ENCODE measurements at places on chromosomes 12 and 14.

- DNase-seq: no peak
Observed at GRCh38 chr12:29582146-29582545, 84.7 kb upstream of the OVCH1 start.

DNA sequence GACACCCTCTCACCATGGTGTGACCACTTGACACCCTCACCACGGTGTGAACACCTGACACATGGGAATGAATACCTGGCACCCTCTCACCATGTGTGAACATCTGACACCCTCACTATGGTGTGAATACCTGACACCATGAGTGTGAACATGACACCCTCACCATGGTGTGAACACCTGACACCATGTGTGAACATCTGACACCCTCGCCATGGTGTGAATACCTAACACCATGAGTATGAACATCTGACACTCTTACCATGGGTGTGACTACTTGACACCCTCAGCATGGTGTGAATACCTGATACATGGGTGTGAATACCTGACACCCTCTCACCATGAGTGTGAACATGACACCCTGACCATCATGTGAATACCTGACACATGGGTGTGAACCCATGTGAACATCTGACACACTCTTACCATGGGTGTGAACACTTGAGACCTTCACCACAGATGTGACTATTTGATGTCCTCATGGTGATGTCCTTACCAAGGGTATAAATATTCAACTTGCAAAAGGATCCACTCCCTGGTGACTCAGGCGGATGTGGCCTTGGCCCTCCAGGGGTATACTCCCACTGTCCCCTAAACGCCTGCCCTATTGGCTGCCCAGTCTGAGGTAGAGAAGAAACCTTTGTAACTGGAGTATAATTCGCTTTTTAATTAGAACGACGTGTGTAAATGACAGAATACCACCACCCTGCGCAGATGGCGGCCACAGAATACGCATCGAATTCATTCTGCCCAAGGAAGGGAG lies 29.1 kb downstream of the RFLNA start:
- no peak for DNase-seq

GRCh38 chr12:131032082-131032750 lies 78.5 kb downstream of the ADGRD1 start:
- no peak for DNase-seq

DNA sequence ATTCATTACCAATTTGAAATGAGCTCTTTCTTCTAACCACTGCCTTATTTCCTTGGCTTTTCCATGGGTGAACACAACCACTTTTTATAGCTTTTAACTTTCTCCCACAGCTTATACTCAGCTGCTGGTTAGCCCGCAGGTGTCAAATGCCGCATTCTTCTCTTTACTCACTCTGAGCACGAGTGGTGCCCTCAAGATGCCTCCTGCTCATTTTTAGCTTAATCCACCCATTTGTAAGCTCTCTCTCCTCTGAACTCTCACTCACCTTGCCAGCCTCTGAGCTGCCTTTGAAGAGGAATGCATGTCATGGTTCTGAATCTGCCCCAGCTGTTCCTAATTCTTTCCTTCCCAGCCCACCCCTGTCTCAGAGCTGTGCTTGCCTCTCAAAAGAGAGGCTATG lies 449.4 kb upstream of the PRICKLE1 start:
- no peak for DNase-seq

DNA sequence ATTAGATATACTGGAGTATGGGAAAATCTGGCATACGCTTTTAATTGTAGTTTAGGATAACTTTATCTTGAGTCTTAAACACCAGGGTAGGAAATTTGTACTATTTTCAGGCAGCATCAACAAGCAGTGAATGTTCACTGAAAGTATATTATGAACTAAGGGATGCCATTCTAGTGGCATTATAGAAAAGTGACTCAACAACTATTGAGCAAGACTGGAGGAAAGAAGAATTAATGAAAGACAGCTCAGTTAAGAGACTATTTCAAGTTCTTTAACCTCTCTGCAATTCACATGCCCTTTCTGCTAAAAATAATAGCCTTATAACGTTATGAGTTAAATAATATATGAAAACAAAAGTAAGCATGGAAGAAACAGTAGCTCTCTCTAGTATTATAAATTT lies 343.1 kb downstream of the FSCB start:
- no peak for DNase-seq

DNA sequence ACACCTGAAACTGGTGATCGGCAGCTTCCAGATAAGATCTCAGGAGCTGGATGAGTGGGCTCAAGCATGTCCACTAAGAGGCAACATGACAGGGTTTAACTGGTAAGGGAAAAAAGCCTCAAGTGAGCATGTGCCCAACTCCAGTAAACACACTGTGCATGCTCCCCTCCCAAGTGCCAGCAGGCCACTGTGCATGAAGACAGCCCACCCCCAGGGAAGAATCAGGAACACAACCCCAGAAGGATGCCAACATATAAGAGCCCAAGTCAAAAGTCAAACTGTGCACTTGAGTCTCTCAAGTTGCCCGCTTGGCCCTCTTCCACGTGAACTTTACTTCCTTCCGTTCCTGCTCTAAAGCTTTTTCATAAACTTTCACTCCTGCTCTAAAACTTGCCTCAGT lies 311.3 kb upstream of the PRKD1 start:
- DNase-seq: no peak

DNA sequence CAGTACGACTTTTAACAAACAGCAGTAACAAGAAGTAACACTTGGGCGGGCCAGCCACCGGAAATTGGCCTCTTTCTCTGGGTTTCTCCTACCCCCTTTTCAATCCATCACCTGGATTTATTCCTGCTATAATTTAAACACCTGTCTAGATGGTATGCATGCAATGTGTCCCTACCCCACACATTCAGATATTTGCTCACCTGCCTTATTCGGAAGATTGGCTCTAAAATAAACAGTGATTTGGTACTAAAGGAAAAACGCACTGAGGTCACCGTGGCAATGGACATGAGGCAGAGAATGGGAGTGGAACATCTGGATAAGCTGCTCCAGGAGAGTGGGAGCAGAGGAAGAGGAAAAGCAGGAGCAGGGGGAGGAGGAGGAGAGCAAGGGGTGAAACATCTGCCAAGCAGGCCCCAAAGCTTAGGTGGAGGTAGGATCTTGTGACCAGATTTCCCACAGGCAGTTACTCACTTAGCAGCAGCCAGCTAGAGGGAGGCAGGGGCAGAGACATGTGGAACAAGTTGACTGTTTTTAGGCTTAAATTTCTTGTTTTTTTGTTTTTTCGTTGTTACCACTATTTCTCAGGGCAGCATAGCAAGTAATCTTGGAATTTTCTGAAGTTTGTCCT lies 150.9 kb downstream of the TTLL5 start:
- DNase-seq: peak; percentile 86

- DNase-seq: no peak
Observed at GRCh38 chr12:67116134-67116533, 153.0 kb upstream of the CAND1 start.

DNA sequence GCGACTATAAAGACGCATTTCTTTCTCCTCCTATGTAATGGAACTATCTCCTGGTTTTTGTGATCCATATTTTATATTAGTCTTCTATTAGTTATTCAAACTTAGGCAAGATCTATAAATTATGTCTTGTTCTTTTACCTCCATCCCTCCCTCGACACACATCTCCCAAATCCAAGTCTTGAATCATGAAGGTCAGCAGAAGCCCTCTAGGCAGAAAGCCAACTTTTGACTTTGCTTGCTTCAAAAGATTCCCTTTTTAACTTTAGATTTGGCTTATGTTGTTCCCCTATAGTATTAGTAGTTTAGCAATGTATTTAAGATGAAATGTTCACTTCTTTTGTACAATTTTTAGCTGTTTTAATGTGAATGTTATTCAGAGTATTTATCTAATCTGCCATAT lies 689.8 kb downstream of the SLC6A15 start:
- no peak for DNase-seq

GRCh38 chr12:111467092-111467856 lies 61.6 kb downstream of the SH2B3 start:
- DNase-seq: no peak

DNA sequence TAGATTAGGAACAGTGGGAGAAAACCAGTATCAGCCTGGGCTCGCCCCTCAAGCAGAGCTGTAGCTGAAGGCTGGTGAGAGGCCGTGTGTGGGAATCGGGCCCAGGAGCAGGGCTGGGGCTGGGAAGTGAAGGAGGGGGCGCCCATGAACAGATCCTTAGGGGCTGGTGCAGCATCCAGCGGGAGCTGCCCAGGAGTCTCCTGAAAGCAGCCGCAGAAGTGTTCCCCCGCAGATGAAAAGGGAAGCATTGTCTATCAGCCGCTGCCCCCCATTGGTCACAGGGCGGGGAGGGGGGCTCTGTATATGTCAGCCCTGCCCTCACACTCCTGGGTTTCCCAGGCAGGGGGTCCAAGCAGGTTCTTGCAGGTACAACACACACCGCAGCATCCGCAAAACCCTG lies 15.6 kb upstream of the RFLNA start:
- DNase-seq: no peak

DNA sequence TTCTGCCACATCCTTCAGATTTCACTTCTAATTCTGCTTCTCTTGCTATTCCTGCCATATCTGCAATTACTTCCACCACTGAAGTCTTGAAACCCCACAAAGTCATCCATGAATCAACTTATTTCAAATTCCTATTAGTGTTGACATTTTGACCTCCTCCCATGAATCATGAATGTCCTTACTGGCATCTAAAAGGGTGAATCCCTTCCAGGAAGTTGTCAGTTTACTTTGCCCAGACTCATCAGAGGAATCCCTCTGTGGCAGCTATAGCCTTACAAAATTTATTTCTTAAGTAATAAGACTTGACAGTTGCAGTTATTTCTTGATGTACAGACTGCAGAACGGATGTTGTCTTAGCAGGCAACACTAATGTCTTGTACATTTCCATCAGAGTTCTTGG lies 162.9 kb downstream of the PCNX1 start:
- DNase-seq: no peak

- no peak for DNase-seq
Observed at GRCh38 chr12:4444031-4444430, 1.6 kb downstream of the FGF6 start.

GRCh38 chr12:131608740-131609690 lies 101.9 kb upstream of the SFSWAP start:
- peak; percentile 7 for DNase-seq

- no peak for DNase-seq
Observed at GRCh38 chr12:32920506-32921085, 24.0 kb upstream of the PKP2 start.
